ENCODE measurements at places on chromosomes 16 and 17. TPM values are rescaled to one million over a fixed set of nuclear protein-coding genes. Genes with fewer than 3 reads are reported as not detected.

- DNase-seq: peak; percentile 47
Measured at GRCh38 chr17:38510421-38511149, 82.3 kb downstream of the ARHGAP23 start.

GRCh38 chr17:82668024-82668630, 19.9 kb upstream of the WDR45B start:
- DNase-seq: no peak

DNA sequence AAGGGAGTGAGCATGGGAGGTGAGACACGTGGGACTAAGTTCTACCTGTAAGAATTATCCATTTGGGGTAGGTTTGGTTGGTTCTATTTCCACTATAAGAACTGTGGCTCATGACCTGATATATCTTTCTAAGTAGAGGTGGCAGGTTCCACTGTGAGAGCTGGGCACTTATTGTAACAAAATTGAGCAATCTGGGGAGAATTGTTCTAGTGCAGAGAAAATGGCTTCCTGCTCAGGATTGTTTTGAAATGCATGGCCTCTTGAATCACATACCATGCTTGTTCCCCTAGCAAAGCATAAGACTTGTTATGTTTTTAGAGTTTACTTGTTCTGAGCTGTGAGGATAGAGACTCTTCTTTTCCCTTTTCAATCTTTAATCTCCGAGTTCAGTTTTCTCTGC, 125.9 kb downstream of the MAP2K6 start:
- no peak for DNase-seq

- DNase-seq: no peak
Measured at GRCh38 chr17:28938552-28938951, 12.8 kb downstream of the PHF12 start.

DNA sequence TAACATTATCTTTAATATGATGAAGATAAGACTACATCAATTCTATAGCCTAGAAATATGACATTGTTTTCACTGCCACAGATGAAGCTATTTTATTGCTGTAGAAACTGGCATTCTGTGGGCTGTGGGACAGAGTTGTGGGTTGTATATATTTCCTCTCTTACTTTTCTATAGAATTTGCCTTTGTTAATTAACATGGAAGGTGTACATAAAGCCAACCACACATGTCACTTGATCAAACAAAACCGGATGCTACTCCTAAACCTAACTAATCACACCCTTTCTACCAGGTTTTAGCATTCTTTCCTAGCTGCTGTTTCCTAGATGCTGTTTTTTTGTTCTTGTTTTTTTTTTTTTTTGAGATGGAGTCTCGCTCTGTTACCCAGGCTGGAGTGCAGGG, 81.2 kb upstream of the ATP2A3 start:
- DNase-seq: no peak

- no peak for DNase-seq
Measured at GRCh38 chr16:46822270-46822669, 8.7 kb downstream of the C16orf87 start.

DNA sequence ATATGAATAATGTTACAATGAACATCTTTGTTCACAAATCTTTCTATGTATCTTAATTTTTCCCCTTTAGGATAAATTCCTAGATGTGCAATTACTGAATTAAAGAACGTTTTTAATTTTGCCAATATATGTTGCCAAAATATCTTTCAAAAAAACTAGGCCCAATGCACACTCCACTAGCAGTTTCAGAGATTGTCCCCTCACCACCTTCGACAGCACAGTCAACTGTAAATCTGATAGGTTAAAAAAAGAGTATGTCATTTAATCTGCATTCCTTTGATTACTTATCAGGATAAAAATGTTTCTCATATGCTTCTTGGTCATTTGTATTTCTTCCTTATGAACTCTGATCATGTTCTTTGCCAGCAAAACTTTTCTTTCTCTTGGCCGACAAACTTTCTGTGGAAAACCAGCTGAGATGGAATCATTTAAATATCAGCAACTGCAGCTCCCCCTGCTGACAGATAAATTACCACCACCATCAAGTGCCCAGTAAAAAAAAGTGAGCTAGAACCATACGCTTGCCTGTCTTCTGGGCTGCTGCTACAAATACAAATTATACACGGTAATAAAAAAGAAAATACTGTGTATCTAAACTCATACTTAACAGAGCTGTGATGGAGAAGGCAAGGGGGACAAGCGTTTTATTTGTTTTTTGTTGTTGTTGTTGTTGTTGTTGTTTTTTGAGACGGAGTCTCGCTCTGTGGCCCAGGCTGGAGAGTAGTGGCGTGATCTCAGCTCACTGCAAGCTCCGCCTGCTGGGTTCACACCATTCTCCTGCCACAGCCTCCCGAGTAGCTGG, 19.6 kb upstream of the KANSL1 start:
- no peak for DNase-seq

DNA sequence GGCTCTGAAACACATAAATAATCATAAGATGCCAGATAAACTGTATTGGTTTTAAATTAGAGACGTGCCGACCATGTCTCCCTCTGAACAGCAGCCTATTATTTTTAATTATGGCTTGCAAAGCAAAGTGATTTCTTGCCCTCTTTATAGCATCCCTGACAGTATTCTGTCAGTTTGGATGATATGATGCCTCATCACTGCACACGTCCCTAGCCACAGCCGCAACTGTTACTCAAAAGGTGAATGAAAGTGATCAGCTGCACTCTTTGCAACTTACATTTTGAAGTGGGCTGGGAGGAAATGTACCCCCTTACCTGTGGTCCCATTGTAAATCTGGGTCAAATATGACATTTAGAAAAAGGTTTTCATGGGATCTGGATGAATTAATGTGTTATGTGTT, 389.9 kb downstream of the MAF start:
- no peak for DNase-seq

DNA sequence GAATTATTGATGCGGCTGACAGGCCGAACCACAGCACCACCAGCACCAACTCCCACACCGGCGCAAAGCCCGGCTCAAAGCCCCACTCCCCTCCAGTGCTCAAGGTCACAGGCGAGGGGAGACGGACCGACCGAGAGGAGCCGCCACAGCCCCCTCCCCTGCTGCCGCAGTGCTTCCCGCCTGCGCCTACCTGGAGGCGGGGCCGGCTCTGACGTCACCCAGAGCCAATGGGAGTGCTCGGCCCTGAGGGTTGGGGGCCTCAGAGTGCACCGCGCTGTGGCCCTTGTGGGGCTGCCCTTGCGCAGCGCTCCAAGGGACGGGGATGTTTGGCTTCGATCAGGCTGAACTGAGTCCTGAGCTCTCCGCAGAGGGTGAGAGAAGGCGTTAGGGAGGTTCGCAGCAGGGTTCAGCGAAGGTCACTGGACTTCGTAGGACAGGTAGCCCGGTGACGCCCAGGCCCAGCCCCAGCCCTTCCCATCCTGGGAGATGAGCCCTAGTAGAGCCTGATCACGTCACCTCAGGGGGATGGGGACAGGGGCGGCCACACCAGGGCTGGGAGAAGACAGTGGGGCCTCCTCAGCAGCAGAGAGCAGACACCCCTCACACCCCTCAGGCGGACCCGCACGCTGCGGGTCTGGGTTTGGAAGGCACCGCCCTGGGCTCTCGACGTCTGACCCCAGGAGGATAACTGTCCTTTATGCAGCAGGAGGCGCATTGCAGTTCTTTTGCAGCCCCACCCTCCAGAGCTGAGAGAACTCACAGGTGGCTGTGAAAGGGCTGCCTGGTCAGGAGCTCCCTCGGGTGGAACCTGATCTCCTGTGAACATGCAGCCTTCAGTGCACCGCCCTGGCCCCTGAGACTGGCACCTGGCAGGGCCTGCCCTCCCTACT, 1.5 kb downstream of the NDRG4 start:
- no peak for DNase-seq

The GAS2L2 gene
- 0.11 TPM for total RNA-seq

The NPIPA5 gene
- 5.2 TPM for total RNA-seq

The LONP2 gene
- 58.6 TPM for total RNA-seq

The KRT25 gene
- not detected for total RNA-seq

The MIF4GD gene
- total RNA-seq: 13.7 TPM

The RHBDL1 gene
- total RNA-seq: 2.0 TPM

Data from Right ventricle myocardium superior (tissue), 1 donor.